Heart right ventricle (tissue), 16 donors: ENCODE measurements at places on chromosomes 2 and 18. TPM values are rescaled to one million over a fixed set of nuclear protein-coding genes. Genes with fewer than 3 reads are reported as not detected.

Gene BOLL
- 0.12 TPM for total RNA-seq

DNA sequence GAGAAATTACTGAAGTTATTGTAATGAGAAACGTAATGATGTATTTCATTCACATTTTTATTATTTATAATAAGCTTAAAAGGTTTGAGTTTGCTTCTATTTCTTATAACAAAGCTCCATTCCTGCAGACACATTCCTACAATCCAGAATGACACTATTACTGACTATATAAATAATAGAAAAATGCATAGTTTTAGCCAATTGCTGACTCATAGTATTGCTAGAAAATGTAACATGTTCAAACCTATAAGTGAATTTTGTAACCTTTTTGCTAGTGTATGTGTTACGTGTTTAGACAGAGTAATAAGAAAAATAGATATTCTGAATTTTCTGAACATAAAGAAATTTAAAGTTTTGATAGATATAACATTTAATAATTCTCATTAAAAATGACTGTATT lies 9.3 kb upstream of the VWC2L start:
- H3K27me3 ChIP-seq = no peaks in the 10 kb centered on the region
- no peak for DNase-seq
- H3K4me1 ChIP-seq = no peaks in the 10 kb centered on the region
- H3K27ac ChIP-seq = no peak overlapping the region

- DNase-seq = peak; percentile 48
- no peak overlapping the region for H3K27ac ChIP-seq
- H3K27me3 ChIP-seq = no peaks in the 10 kb centered on the region
- H3K4me1 ChIP-seq = peaks cover 11% of the 10 kb centered on the region
- no peaks in the 10 kb centered on the region for H3K36me3 ChIP-seq
- H3K4me3 ChIP-seq = peak overlapping the region; percentile 38
These were observed 118.9 kb upstream of the ARL5A start for GRCh38 chr2:151946899-151947812.

Gene EML6
- total RNA-seq = 0.12 TPM

Gene ACVR1
- total RNA-seq = 28.3 TPM

GRCh38 chr2:118755384-118755783 lies 92.1 kb downstream of the EN1 start:
- DNase-seq = no peak
- H3K4me3 ChIP-seq = no peak overlapping the region
- H3K27me3 ChIP-seq = peaks cover 32% of the 10 kb centered on the region

GRCh38 chr18:6054256-6054842 lies 159.0 kb upstream of the TMEM200C start:
- no peak overlapping the region for H3K4me3 ChIP-seq
- DNase-seq = no peak
- no peak overlapping the region for H3K27ac ChIP-seq
- peaks cover 5% of the 10 kb centered on the region for H3K4me1 ChIP-seq
- H3K27me3 ChIP-seq = no peaks in the 10 kb centered on the region

DNA sequence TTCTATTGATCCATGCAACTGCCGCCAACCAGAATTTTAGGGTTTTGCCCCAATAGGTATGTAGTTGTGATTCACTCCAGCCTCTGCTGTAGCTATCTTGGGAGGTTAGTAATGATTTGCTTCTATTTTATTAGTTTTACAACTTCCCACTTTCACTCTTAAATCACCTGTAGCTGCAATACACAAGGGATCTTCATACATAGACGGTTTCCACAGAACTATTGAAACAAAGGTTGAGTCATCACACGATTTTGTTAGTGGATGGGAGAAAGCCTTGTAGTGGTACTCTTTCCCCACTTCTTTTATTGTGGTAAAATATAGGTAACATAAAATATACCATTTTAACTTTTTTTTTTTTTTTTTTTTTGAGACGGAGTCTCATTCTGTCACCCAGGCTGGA lies 104.2 kb upstream of the SPRED2 start:
- no peak overlapping the region for H3K4me3 ChIP-seq
- no peaks in the 10 kb centered on the region for H3K36me3 ChIP-seq
- H3K4me1 ChIP-seq = no peaks in the 10 kb centered on the region
- no peaks in the 10 kb centered on the region for H3K27me3 ChIP-seq

DNA sequence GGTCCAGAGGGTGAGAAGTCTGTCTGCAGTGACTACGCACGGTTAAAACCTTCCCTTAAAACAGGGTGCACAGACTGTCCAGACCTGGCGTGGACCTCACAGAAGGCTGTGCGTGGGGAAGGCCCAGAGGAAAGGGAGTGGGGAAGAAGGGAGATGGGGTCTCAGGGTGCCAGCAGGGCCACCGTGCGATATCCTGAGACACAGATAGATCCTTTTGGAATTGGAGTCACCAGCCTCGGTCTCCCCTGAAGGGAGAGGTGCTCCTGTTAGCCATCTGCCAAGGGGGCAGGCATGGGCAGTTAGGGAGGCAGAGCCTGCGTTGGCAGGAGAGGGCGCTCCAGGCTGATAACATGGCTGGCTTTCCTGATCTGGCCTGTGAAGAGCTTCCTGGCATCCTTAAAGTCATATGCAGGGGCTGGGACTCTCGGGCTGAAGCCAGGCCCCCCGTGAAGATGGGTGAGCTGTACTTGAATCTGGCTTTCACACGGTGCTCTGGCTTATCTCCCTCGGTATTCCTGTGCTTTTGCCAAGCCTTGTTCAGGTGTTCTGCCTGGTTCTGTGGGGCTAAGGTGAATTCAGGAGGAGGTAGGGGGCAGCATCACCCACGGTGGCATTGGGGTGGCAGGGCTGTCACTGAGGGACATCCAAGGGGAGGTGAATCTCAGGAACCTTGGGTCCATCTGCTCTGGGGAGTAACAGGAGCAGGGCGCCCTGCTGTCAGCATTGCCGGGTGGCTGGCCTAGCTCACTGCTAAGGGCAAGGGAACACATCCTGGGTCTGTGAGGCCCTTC lies 107.2 kb upstream of the SMAD2 start:
- H3K36me3 ChIP-seq = no peaks in the 10 kb centered on the region
- H3K27ac ChIP-seq = no peak overlapping the region
- no peaks in the 10 kb centered on the region for H3K27me3 ChIP-seq
- no peak overlapping the region for H3K4me3 ChIP-seq
- no peaks in the 10 kb centered on the region for H3K4me1 ChIP-seq
- DNase-seq = peak; percentile 41

- no peaks in the 10 kb centered on the region for H3K27me3 ChIP-seq
- no peaks in the 10 kb centered on the region for H3K36me3 ChIP-seq
- peaks cover 34% of the 10 kb centered on the region for H3K4me1 ChIP-seq
- DNase-seq = no peak
- no peak overlapping the region for H3K27ac ChIP-seq
These were observed 126.9 kb upstream of the ZNF516 start for GRCh38 chr18:76621782-76622495.

DNA sequence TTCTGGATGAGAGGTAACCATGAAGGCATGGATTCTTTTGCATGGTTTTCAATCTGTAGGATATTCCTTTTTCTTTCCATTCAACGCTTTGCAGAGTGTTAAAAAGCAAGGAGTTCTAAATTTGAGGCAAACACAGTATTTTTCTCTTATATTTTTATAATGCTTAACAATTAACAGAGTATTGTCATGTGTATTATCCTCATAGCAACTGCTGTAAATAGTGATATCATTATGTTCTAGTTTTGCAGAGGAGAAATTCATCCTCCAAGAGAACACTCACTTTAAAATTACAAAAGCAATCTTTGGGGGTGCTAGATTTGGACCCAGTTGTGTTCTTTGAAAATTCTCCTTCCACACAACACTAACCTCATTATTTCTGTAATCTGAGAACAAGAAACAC lies 58.7 kb downstream of the RDH14 start:
- H3K27ac ChIP-seq = no peak overlapping the region
- H3K4me3 ChIP-seq = no peak overlapping the region
- no peak for DNase-seq
- H3K27me3 ChIP-seq = no peaks in the 10 kb centered on the region

GRCh38 chr18:48333563-48333962 lies 75.6 kb downstream of the ZBTB7C start:
- H3K27ac ChIP-seq = no peak overlapping the region
- no peaks in the 10 kb centered on the region for H3K36me3 ChIP-seq
- H3K4me3 ChIP-seq = no peak overlapping the region
- no peak for DNase-seq

Gene NPAS2
- total RNA-seq = 43.1 TPM

- H3K4me3 ChIP-seq = no peak overlapping the region
- no peak overlapping the region for H3K27ac ChIP-seq
- H3K27me3 ChIP-seq = no peaks in the 10 kb centered on the region
- no peaks in the 10 kb centered on the region for H3K4me1 ChIP-seq
These were observed 39.9 kb downstream of the SMAD4 start for GRCh38 chr18:51069885-51070284.

DNA sequence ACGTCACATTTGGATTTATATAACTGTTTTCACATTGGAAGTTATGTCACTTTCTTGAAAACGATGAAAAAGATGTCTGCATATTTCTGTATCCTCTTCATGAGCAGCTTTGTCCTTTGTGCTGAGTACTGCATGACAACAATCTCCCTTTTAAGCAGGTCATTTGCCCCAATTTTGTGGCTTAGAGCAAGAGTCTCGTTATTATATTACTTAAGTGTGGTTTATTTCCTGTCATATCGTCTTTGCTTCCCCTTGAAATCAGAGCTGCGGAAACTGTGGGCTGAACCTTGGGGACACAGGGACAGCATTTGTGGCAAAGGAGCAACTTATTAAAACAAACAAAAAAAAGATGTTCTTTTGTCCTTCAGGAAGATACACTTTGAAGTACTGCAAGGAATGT lies 254.0 kb upstream of the DSEL start:
- no peak for DNase-seq
- H3K4me3 ChIP-seq = no peak overlapping the region
- H3K27ac ChIP-seq = no peak overlapping the region
- H3K4me1 ChIP-seq = no peaks in the 10 kb centered on the region
- no peaks in the 10 kb centered on the region for H3K36me3 ChIP-seq

DNA sequence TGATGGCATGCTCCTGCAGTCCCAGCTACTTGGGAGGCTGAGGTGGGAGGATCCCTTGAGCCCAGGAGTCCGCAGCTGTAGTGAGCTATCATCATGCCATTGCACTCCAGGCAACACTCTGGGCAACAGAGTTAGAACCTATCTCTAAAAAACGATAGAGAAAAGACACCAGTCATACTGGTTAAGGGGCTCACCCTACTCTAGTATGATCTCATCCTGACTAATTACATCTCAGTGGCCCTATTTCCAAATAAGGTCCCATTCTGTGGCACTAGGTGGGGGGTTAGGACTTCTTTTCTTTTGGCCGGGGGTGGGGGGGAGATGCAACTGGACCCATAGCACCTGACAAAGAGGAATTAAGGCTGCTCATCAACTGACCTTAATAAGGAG lies 163.2 kb upstream of the NCK2 start:
- H3K27me3 ChIP-seq = no peaks in the 10 kb centered on the region
- DNase-seq = no peak
- H3K4me1 ChIP-seq = peaks cover 2% of the 10 kb centered on the region

Gene TMEM178A
- 4.8 TPM for total RNA-seq

- no peaks in the 10 kb centered on the region for H3K27me3 ChIP-seq
- no peaks in the 10 kb centered on the region for H3K36me3 ChIP-seq
- peaks cover 32% of the 10 kb centered on the region for H3K4me1 ChIP-seq
- H3K4me3 ChIP-seq = no peak overlapping the region
- no peak for DNase-seq
These were observed 14.8 kb upstream of the ADAM17 start for GRCh38 chr2:9570182-9571060.

Gene DSG3
- not detected for total RNA-seq
